ENCODE measurements at places on chromosomes 6 and 20.

- DNase-seq: no peak
Measured at GRCh38 chr20:62606551-62607201, 35.6 kb upstream of the SLCO4A1 start.

- DNase-seq: no peak
Measured at GRCh38 chr20:58014628-58015315, 213.7 kb downstream of the ANKRD60 start.

GRCh38 chr20:42319252-42320013 lies 701.3 kb upstream of the CHD6 start:
- no peak for DNase-seq

DNA sequence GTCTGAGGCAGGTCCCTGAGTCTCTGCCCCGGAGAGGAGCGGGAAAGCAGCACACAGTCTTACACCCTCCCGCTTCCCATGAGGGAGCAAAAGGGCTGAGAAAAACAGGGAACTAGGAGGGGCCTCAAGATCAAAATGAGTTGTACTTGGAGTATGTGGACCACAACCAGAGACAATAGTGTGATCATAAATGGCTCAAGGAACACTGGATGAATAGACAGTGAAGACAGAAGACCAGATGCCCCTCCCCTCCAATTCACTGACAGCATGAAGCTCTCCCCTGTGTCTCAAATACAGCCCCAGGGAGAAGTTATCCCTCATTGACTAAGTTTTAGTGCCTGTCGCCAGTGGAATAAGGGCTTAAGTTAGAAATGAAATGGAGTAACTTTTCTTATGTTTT lies 191.0 kb downstream of the TFAP2A start:
- DNase-seq: no peak

GRCh38 chr6:148217921-148218320 lies 124.7 kb upstream of the SASH1 start:
- no peak for DNase-seq

- no peak for DNase-seq
Measured at GRCh38 chr6:150191809-150192208, 49.0 kb downstream of the PPP1R14C start.

GRCh38 chr6:1103945-1104623 lies 207.8 kb upstream of the FOXQ1 start:
- DNase-seq: no peak

GRCh38 chr6:118553132-118553531 lies 5.0 kb downstream of the PLN start:
- DNase-seq: no peak

DNA sequence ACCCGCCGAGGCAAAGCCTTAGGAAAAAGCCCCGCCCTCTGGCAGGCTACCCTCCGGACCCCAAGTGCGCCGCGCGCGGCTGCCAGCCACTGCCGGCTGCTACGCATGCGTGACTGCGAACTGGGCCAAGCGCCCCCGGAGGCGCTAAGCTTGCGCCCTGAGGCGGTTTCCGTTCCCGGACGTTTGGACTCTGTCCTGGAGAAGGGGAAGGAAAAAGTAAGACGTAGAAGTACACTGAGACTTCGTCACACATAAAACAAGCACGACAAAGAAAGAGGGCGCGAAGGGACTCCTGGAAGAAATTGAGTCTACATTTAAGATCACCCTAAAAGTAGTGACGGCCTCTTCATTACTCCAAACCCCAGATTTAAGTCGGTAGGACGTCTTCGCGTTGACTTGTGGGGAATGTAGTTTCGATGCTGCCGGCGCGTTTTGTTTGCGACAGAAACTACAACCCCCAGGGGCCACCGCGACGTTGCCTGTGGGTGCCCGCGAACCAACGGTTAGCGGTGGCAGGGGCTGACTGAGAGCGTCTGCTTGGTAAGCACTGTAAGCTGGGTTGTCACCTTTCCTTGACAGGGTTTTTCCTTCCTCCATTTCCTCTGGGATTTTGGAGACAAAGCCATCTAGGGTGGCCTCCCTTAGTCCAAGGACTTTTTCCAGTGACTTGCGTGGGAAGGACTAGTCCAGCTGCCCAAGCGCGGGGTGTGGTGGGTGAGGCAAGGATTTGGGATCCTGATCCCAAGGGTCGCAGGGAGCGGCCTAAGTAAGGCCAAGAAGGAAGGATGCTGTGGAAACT lies at the start of gene CEP57L1:
TSS of gene CEP57L1 (plus strand) at position 472 of the 799 bp plus-strand sequence. CDS start 49,715 bp downstream, outside the sequence.
- peak; percentile 92 for DNase-seq

GRCh38 chr6:48714699-48715098 lies 603.7 kb upstream of the PTCHD4 start:
- DNase-seq: no peak

- no peak for DNase-seq
Measured at GRCh38 chr6:134575221-134575620, 257.3 kb upstream of the SGK1 start.
